Effector memory CD4-positive, alpha-beta T cell (primary cell): ENCODE measurements at places on chromosomes 2 and 18.

DNA sequence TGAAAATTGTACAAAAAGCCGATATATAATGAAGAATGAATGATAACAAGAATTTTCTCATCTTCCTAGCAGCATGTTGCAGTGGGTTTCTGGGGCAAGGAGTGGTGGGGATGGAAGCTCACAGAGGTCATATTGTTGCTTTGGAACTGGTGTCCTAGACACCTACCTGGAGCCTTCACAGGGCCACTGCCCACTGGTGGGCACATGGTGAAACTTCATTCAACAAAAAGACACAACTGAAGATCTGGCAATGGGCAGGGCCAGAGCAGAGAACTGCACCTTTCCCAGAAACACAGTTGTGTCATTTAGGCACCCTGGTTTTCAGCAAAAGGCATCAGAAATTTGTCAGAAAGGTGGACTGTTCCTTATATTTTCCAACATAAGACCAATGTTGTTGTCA is 115.3 kb downstream of the FHOD3 start:
- no peak for DNase-seq

DNA sequence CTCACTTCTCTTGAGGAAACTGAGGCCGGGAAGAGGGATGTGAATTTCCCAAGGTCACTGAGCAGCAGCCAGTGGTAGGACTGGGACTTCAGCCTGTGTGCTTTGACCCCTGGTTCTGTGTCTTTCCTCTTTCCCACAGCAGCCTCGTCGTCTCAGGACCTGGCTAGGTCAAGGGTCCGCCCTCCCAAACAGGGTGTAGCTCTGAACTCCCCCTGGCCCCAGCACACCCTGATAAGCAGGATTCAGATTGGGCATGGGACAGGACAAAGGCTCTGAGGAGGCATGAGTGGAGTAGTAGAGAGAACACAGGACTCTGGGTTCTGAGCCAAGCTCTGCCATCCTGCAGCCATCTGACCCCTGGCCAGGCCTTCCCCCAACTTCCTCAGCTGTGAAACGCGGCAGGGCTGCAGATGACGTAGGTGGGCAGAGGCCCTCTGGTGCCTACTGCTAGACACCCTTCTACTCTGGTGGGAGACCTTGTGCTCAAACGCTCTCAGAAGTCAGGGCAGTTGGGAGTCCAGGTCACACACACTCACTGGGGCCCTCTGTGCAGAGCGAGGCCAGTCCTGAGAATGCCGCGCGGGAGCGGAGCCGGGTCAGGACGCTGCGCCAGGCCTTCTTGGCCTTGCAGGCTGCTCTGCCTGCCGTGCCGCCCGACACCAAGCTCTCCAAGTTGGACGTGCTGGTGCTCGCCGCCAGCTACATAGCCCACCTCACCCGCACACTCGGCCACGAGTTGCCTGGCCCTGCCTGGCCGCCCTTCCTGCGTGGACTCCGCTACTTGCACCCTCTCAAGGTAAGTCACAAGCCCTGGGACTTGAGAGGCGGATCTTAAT is 984 bp downstream of the TCF23 start:
- no peak for DNase-seq

DNA sequence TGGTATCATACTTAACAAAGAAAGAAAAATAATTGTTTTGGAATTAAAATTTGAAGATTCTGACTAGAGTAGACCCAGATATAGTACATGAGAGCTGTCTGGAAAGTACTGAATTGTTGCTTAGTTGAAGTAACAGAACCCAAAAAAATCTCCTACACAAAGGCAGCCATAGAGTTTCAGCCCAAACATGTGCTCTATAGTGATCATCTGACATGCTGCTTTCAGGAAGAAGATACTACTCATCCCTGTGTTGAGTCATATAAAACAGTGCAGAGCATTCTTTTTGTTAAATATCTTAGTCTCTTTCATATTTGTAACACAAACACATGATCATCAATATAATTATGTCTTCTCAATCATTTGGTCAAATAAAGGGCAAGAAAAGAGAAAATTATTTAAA is 84.8 kb upstream of the PTPRM start:
- no peak for DNase-seq

GRCh38 chr2:65436169-65436823 is 3.9 kb upstream of the SPRED2 start:
- no peak for DNase-seq

GRCh38 chr18:1014951-1015624 is 110.4 kb downstream of the ADCYAP1 start:
- no peak for DNase-seq
